CD4-positive, alpha-beta T cell treated with Interleukin-17A for 1 hour (primary cell): ENCODE measurements at places on chromosomes 6 and 20.

DNA sequence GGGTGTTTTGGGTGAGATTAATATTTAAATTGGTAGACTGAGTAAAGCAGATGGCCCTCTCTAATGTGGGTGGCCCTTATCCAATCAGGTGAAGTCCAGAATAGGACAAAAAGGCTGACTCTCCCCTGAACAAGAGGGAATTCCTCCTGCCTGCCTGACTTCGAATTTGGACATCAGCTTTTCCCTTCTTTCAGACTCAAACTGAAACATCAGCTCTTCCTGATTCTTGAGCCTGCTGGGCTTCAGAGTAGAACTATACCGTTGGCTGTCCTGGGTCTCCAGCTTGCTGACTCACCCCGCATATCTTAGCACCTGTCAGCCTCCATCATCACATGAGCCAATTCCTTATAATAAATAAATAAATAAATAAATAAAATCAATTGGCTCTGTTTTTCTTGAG, 15.0 kb upstream of the TGM6 start:
- DNase-seq, result no peak

DNA sequence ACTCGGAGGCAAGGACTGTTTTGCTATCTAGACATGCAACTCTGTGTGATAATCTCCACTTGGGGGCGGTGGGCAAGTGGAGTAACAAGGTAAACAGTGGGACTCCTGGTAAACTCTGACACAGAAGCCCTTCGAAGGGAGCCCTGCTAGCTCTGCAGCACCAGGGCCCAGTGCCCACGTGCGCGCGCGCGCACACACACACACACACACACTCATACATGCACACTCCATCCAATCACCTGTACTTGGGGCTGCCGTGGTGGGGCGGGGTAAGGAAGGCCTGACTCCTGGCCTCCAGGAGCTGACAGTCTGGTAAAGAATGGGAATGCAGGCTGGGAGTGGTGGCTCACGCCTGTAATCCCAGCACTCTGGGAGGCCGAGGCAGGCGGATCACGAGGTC, 36.4 kb downstream of the TAF4 start:
- no peak for DNase-seq

GRCh38 chr6:33415831-33416230, 2.1 kb downstream of the CUTA start:
- DNase-seq, result no peak

- DNase-seq, result no peak
These were observed 154.0 kb downstream of the PRL start for GRCh38 chr6:22142856-22143255.

DNA sequence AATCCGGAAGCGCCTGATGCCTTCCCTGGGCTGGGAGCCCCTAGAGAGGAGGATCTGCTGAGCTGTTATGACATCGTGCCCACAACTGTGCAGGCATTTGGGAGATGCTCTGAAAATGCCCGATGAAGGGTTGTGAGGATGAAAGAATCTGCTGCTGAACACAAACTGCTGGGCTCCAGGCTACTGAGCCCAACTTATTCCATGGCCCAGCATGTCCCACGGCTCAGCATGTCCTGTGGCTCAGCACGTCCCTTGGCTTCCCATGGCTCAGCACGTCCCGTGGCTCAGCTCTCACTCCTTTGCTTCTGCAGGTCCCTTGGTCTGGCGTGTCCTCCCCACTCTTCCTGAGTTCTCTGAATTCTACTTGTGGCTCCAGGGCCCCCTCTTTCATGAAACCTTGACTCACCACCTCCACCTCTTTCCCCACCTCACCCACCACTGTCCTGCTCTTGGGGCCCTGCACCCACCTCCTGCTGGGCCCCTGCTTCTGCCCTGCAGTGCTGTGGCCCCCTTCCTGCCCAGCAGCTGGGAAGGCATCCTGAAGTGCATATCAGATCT, 80.4 kb downstream of the PHACTR3 start:
- no peak for DNase-seq

DNA sequence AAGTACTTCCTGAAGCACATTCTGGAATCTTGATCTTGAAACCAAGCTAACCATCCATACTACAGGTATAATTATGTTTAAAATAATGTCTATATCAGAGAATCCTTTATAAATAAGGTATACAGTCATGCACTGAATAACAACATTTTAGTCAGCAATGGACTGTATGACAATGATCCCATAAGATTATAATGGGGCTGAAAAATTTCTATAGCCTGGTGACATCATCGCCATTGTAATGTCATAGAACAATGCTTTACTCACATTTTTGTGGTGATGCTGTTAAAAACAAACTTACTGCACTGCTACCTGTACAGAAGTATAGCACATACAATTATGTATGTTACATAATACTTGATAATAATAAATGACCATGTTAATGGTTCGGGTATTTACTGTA, 31.8 kb downstream of the RNF146 start:
- DNase-seq, result no peak

DNA sequence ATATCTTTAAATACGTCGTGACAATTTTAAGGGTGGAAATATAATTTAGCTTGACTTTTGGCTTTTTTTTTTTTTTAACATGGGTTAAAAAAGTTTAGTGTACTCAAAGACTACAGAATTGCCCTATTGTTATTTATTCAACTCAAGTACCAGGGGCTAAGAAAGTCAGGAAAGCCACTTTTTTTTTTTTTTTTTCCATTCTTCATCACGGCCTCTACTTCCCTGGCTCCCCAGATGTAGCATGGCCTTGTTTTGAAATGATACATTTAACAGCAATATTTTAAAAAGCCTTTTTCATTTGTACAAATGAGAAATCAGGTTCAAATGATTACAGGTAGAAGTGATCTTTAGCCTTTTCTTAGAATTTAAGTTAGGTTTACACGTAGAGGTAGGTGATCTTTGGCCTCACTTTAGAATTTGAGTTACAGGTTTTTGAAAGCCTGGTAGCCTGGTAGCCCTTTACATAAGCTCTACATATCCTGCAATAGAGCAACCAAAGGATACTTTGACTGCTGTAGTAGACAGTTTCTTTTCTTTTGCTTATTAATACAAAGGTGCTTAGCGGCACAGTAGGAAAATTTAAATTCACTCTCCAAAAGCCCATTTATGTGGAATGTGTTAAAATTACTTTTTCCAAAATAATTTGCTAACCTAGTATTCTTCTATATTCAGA, 160.5 kb upstream of the MMS22L start:
- DNase-seq, result no peak

GRCh38 chr6:147000545-147001488, 203.4 kb upstream of the STXBP5 start:
- no peak for DNase-seq

DNA sequence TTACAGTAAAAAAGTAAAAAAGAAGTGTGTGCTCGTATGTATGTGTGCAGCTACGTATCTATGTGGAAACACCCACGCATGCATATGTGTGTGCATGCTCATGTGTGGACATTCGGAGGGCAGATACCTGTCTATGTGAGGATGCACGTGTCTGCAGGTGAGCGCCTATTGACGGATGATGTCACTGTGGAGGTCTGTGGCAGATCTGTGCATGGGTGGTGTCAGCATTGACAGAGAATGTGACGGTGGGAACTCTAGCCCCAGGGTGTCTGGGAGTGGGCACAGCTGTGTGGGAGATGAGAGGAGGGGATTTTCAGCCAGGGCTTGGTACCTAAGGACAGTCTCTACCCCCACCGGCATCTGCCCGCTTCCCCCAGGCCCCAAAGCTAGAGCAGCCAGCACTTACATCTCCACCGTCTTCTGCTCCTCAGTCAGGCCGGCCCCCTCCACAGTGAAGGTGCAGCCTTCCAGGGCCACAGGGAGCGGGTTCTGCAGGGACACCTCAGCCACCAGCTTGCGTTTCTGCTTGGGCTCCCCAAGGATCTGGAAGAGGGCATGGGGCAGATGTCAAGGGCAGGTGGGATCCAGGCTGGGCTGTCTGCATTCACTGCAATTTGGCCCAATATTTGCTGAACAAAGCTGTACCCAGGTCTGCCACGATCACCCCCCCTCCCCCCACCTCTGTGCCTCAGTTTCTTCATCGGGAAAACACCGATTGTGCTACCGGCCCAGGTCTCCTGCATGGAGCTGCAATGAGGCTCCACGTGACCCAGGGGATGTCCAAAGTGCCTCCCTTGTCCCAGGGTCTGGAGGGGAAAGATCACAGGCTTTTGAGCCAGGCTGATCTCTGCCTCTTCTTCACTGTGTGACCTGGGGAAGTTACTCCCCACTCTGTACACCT, 34.1 kb downstream of the TGM2 start:
- DNase-seq, result no peak

DNA sequence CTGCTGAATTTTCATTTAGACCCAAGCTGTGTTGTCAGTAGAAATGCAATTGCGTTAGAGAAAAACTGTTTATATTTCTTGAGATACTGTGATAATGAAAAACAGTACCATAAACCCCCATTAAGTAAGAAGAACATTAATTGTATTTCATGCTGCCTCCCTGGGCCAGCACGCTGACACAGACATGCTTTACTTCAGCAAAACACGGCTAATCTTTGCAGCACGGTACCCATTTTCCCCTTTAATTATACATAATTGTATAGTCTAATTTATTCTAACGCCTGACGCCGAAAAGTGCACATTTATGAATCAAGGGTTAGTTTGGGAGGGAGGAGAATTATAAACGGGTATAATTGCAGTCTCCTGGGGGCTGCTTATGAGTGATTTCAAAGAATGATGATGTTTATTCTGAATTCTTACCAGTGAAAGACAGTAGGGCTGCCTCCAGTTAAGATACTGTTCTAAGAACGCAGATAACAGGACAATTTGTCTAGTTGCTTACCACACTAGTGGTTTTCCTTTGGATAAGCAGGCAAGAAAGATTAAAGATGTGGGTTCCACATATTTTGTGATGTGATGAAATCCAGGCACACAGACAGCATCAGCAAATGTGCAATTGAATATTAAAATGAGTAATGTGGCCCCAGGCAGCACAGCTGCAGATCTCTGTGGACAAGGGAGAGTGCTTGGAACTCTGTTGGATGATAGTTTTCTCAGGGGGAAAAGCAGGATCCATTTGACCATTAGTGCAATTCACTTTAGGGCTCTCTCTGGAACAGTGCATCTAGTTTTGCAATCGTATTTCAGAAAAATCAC, 4.7 kb upstream of the SULF2 start:
- DNase-seq, result no peak

DNA sequence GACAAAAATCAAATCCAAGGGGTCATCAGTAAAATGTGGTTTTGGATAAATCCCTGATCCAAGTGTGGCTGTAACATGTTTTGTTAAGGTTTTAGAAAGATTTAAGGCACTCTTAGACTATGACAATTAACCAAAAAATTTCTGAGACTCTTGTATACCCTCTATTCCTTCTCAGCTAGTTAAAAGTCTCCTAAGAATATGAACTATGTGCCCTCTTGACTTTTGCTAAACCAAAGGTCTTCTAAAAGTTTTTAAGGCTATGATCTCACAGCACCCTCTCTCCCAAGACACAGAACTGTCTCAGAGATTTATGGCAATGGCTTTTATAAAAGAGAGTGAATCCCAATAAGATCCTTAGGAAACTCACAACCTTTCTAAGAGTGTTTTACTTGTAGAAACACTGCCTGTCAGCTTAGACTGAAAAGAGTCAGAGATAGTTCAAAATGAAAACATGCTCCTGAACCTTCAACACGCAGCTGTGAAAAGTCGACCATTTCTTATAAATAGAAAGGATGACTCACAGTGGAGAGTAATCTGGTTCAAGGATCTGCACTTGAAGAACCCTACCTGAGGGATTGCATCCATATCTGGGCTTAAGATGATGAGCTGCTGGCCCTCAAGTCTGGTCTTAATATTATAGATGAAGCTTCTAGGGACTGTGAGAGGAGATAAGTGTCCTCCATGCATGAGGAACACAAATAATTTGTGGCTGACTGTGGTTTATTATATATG, 388.4 kb upstream of the GJE1 start:
- DNase-seq, result no peak

DNA sequence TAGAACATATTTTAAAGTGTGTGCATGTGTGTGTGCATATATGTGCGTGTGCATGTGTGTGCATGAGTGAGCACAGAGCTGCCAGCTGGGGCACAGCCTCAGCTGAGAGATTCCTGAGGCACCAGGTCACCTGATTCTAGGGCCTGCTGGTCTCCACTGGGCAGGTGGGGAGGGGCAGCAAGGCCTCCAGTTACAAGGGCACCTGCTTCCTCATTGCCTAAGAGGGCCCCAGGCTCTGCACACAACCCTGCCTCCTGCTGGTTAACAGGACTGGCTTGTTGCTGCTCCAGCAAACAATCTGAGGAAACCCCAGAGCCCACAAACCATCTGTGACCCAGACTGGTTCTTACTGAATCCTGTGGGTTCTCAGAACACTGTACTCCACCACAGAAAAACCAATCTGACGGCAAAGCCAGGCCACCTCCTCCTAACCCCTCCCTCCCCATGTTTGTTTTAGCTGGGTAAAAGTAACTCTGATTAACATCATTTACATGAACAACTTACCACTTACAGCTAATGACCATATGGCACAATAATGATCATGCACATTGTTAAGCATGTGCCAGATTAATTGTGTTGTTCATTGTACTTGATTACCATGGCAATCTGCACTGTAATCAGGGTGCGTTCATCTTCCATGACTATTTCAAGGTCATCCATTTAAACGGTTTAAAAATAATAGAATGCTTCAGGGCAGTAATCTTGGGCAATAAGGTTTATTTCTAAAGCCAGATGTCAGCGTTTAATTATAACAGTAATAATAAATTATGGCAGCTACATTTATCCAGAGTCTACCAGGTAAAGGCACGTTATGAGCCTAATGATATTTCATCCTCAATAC, 23.1 kb upstream of the UBE2J1 start:
- peak; percentile 78 for DNase-seq

- no peak for DNase-seq
These were observed 212.0 kb upstream of the SSTR4 start for GRCh38 chr20:22823119-22823518.

DNA sequence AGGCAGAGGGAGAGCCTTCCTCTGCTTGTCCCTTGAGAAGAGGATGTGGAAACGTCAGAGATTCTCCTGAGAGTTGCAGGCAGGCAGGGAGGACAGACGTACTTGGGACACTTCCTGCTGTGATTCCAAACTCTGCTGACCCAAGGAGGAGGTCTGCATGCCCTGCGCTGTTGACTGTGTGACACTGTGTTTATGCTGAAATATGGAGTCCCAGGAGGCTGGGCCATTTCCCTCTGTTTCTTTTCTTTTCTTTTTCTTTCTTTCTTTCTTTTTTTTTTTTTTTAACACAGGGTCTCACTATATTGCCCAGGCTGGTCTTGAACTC, 63.5 kb upstream of the BHLHE23 start:
- DNase-seq, result no peak

DNA sequence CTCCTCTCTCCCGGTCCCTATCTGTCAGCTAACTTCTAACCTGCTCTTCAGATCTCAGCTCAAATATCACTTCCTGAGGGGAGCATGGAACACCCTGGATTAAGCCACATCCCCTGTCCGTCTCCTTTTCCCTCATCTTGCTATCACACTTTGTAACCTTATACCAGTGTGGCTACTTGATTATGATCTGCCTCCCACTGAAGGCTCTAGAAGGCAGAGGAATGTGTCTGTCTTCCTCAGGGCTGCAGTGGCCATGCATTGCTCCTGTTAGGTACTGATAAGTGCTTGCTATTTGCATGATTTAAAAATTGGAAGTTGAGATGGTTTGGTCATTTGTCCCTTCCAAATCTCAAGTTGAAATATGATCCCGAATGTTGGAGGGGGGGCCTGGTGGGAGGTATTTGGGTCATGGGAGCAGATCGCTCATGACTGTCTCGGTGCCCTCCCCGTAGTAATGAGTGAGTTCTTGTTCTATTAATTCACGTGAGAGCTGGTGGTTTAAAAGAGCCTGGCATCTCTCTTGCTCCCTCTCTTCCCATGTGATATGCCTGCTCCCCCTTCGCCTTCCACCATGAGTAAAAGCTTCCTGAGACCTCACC, 71.4 kb downstream of the PLCB4 start:
- no peak for DNase-seq

GRCh38 chr6:92706976-92707375, 712.4 kb downstream of the EPHA7 start:
- no peak for DNase-seq
